ENCODE measurements at places on chromosomes 16 and 17. TPM values are rescaled to one million over a fixed set of nuclear protein-coding genes. Genes with fewer than 3 reads are reported as not detected.

SLFN13 gene
- total RNA-seq = 3.1 TPM

DNA sequence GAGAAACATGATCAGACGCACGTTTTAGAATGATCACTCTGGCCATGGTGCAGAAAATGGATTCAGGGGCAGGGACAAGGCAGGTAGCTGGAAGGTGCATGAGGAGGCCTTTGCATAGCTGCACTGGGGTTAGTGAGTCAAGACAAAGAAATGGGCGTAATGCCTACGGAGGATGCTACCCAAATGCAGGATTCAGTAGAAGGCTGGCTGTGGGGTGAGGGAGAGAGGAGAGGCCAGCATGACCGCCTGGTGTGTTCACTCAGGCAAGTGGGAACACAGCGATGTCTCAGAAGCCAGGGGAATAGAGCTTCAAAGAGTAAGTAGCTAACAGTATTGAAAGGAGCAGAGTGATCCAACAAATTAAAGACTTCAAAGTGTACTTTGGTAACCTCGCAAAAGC is 31.2 kb downstream of the PMP22 start:
- H3K4me1 ChIP-seq = peaks cover 41% of the 10 kb centered on the region
- no peak for DNase-seq
- H3K27ac ChIP-seq = no peak overlapping the region
- H3K36me3 ChIP-seq = no peaks in the 10 kb centered on the region
- no peaks in the 10 kb centered on the region for H3K27me3 ChIP-seq
- H3K4me3 ChIP-seq = no peak overlapping the region

- no peak overlapping the region for H3K4me3 ChIP-seq
- DNase-seq = no peak
- H3K4me1 ChIP-seq = no peaks in the 10 kb centered on the region
- H3K27me3 ChIP-seq = no peaks in the 10 kb centered on the region
- H3K36me3 ChIP-seq = no peaks in the 10 kb centered on the region
- H3K27ac ChIP-seq = no peak overlapping the region
Measured at GRCh38 chr17:56887552-56888467, 26.0 kb downstream of the TRIM25 start.

FZD2 gene
- 4.6 TPM for total RNA-seq

DNA sequence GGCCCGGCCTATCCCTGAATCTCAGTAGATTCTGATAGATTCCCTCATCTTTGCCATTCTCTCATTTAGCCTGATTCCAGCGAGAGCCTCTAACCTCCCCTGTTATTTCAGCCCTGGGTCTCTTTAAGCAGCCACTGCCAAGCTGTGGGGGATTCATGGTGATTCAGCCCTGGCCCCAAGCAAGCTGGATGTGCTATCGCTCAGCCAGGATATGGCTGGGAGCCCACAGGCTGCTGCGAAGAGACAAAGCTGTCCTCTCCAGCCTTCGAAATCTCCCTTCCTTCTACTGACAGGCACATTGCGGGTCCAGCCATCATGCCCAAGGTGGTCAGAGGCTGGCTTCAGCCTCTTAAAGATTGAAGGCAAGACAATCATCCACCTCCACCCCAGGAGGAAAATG is 394.1 kb downstream of the SOX9 start:
- H3K4me3 ChIP-seq = no peak overlapping the region
- no peaks in the 10 kb centered on the region for H3K4me1 ChIP-seq
- DNase-seq = peak; percentile 12
- H3K27me3 ChIP-seq = no peaks in the 10 kb centered on the region

FMNL1 gene
- 9.8 TPM for total RNA-seq

TAT gene
- total RNA-seq = not detected

All from adrenal gland (tissue), 19 donors.